ENCODE measurements at places on chromosomes 7 and 10.
A peak's percentile ranks its signal among the peaks of the same experiment; 100 is the strongest.

- DNase-seq = no peak
Measured at GRCh38 chr10:127302343-127302742, 106.0 kb upstream of the INSYN2A start.

DNA sequence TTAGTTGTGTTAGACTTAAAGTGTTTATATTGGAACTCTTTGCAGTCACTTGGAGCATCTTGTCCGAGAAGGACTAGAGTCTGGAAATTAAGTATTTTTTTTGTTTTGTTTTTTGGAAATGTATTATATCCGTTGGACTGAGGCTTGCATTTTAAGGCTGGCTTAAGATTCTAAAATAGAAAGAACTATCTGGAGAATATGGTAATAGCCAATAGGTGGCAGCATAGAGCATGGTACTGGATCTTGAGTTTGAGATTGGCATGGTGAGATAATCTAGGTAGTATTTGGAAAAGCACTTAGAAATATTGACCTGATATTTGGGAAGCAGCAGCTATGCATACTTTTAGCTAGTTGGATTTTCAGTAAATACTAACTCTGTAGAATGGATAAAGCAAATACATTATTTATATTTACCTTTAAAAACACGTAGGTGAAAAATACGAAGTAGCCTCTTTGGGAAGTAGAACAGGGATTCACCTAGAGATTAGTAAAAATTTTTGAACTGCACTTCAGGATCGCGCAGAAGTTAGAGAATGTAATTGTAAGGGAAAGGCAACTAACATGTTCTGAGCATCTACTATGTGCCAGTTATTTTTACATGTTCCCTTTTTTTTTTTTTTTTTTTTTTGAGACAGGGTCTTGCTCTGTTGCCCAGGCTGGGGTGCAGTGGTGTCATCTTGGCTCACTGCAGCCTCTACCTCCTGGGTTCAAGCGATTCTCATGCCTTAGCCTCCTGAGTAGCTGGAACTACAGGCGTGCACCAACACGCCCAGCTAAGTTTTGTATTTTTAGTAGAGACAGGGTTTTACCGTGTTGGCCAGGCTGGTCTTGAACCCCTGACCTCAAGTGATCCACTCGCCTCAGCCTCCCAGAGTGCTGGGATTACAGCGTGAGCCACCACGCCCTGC is 78.6 kb downstream of the LCOR start:
- DNase-seq = no peak

- no peak for DNase-seq
Measured at GRCh38 chr7:3836855-3837254, 535.8 kb downstream of the SDK1 start.

- no peak for DNase-seq
Measured at GRCh38 chr7:42878303-42878702, 33.6 kb downstream of the C7orf25 start.

DNA sequence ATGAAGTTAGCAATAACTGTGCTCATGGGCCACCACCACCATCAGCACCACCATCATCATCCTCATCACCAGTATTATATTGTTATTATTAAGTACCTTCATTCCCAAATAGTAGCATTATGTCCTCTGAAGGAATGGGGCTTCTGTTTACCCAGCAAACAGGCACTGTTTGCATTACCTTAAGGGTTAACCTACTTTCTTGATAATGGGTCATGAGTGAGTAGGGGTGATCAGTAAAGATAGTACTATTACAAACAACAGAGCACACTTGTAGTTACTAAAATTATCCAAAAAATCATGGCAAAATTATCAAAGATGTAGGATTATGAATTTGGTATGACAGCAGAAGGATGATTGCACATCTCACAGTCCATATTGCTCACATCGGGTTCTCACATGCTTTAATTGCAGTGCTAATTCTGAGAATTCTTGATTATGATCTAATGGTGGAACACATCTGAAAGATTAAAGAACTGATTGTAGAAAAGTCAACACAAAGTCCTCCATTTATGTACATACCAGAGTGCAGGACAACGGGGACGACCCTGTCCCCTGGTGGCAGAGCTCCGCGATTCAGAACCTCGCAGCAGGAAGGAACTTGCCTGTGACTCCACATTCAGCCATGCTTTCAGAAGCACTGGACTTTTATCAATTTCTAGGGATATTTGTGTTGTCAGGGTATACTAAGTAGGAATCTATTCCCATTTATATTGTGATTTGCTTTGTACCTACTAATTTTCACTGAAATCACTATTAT is 31.0 kb downstream of the PDE1C start:
- peak; percentile 28 for DNase-seq

GRCh38 chr10:69087590-69088470 is at the start of gene SRGN:
SRGN (plus strand) TSS chr10:69088103; CDS start chr10:69088158, 55 bp downstream.
- DNase-seq = peak; percentile 6

DNA sequence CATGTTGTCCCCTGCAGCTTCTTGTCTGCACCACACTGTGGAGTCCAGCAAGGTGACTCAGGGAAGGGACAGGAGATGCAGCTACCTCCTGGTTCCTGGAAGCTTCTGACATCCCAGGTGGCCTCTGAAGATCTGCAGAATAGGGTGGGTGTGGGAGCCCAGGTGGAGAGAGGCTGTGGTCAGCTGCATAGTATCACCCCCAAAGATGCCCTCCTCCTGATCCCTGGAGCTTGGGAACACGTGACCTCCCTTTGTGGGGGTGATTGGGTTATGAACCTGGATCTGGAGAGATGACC is 25.4 kb downstream of the CALML3 start:
- DNase-seq = no peak

DNA sequence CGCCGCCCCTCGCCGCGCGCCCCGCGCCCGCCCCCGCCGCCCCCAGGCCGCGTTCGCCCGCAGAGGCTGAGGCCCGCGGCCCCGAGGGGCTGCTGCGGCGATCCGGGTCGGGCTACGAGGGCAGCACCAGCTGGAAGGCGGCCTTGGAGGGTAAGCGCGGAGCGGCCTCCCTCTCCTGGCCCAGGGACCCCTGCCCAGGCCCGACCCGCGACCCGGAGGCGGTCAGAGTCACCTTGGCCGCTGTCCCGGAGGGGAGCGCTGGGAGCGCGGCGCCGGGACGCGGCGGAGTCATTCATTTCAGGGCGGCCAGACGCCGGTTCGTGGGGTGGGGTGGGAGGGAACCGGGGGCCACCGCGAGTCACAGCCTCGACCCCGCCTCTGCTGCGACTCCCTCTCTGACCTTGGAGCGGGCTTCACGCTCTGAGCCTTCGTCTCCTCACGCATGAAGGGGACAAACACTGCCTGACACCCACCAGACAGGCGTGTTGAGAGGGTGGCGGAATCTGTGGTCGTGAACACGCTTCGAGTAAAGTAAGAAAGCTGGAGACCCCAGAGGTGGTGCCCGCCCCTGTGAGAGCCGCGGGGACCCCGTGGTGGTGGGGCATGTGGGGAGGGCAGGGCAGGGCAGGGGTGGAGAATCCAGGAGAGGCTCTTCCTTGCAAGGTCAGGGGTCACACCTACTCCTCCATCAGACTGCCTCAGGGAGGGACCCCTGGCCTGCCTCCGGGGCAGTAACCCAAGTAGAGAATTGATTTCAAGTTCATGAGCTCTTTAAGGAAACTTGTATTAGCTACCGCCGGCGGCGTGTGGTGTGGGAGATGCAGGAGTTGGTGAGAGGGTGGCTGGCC is 707 bp downstream of the CLEC2L start:
- DNase-seq = no peak

GRCh38 chr7:91020636-91021385 is 243.4 kb upstream of the FZD1 start:
- no peak for DNase-seq

DNA sequence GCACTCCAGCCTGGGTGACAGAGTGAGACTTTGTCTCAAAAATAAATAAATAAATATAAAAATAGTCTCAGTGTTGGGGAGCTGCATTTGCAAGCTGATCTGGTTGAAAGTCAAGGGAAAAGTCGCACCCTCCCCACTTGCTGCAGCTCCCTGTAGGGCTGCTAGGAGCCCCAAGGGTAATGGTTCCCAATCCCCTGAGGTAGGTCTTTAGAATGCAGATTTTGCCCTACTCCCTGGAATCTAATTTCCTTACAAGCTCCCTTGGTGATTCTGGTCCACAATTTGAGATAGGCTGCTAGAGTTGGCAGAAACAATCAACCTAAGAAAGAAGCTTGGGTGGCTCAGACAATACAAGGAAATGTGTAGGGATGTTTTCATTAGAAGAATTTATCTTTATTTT is 232.5 kb upstream of the YAE1 start:
- DNase-seq = no peak

DNA sequence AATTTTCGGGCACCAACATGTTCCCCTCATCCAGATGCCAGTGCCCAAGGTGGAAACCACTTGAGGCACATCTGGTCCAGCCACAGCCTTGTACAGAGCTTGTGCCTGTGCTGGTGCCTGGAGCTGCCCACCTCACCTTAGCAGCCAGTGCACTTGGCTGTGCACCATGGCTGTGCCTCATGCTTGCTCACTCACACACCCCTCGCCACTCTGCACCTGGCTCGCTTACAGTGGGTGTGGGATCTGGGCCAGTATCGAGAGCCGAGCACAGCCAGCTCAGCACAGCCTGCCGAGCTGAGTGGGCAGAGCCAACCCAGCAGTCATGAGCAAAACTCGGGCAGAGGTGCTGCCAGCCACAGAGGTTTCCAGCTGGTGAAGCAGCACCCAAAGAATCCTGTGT is 139.9 kb upstream of the NUPR2 start:
- DNase-seq = no peak

DNA sequence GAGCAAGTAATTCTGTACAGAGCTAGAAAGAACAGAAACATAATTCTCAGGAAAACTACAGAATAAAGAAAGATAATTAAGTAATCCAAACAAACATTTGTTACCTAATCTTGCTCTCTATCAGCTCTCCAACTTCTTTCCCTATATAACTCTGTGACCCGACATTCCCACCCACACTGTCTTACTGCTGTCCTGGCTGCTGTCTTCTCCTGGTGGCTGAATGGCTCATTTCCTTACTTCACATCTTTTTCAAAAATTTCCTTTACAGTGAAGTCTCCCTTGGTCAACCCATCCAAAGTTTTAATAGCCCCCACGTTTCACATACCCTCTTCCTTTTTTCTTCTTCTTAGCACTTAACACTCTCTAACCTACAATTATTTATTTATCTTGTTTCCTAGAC is 64.0 kb downstream of the HYCC1 start:
- no peak for DNase-seq

DNA sequence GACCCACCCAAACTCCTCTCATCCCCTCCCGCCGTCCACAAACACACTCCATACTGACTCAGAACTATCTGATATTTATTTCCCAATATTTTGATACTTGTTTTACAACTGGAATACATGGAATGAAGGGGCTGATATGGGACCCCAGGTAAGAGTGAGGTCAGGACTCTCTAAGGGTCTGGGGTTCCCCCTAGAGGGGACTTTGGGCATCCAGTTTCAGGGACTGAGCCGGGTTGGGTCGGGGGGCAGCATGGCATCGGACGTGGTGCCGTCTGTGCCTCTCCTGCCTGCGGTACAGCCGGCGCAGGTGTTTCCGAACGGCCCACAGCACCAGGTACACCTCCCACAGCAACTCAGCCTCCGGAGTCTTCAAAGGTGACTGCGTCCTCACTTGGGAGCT is 7.5 kb downstream of the SPACDR start:
- DNase-seq = no peak

DNA sequence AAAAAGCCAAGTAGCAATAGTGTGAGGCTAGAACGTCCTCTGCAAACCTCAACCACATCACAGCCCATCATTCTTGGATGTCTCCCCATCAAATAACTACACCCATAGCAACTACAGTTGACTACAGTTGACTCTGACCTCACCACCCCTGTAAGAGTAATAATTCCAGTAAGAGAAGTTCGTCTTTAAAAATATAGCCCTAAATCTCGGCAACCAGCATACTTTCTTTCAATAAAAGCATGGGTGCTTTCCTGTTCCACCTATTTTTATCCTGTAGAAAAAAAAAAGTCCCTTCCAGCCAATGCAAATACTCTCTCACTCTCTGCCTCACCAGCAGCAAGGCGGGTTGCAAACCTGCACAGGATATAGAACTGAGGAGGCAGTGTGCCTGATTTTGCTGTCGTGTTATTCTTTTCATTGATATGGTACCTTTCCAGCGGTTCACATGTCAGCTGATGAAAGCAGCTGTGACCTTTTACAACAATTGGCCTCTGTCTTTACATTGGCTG is 187.5 kb upstream of the NFE2L3 start:
- no peak for DNase-seq

- DNase-seq = peak; percentile 17
Measured at GRCh38 chr10:97494151-97494550, 4.1 kb downstream of the MMS19 start.

DNA sequence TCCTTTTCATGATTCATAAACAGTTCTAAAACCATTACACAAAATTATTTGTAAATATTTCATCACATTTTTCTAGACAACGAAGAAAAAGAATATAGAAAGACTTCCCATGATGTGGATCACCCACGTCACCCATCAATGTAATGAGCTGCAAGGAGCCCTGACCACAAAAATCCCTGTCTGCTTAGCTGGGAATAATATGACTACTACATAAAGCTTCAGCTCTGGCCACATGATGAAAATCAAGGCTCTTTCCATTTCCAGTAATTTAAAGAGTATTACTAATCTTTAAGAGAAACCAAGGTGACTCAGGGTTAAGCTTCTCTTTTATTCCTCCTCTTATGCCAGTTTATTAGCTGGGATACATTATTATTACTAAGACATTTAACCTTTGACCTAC is 180.8 kb upstream of the CACNA2D1 start:
- DNase-seq = no peak

GRCh38 chr10:64598600-64598999 is 1077.4 kb downstream of the REEP3 start:
- DNase-seq = no peak

GRCh38 chr7:125406111-125406510 is 476.5 kb upstream of the POT1 start:
- DNase-seq = no peak

DNA sequence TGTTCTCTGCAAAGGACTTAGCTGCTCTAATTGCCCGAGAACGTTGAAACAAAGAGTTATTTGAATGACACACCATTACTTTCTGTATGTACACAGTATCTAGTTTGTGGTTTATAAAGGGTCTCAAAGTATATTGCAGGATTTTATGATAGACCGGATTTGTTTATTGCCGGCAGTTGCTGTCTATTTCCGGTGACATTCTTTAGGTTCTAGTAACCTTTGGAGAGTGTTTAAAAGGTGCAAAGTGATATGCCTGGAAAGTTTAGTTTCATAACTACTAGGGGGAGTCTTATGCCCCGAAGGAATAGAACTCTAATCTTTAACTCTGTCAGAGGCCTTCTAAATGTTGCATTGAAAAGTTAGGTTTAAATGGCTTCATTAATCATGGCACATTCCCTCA is 63.8 kb downstream of the PAPSS2 start:
- DNase-seq = no peak

GRCh38 chr7:152128741-152129461 is 103.4 kb downstream of the GALNT11 start:
- DNase-seq = no peak

DNA sequence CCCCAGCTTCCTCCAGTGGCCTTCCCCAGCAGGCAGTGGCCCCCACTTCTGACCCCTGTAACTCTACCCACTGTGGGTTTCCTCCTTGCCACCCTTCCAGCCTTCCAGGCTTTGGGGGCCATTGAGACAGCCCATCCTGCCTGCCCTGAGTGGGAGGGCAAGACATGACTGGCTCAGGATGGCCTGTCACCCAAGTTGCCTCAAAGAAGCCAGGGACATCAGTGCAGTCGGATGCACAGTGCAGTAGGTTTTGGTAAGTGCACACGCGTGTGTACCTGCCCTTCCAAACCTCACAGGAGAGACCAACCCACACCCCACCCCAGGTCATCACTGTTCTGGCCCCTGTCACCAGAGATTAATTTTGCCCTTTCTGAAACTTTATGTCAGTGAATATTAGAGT is 22.7 kb downstream of the ZMIZ2 start:
- DNase-seq = no peak
